ENCODE measurements at places on chromosomes 7 and 10.
A peak's percentile ranks its signal among the peaks of the same experiment; 100 is the strongest.

DNA sequence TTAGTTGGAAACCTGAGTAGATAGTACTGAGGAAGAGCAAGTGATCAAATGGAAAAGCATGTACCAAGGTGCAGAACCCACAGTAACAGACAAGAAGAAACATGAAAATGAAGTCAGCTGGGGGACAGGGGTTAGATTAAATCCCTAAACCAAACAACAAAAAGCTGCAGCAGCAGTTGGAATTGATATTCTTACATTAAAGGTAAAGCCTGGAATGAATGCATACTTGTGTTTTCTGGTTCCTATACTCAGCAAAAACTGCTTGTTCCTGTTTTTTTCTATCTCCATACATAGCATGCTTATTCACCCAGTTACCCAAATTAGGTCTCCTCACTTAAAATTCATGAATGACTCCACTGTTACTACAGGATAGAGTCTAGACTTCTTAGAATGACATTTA, 92.4 kb downstream of the TPST1 start:
- no peak for DNase-seq

- no peak for DNase-seq
These were observed 133.1 kb upstream of the PRSS1 start for GRCh38 chr7:142616121-142616643.

- DNase-seq: no peak
These were observed 251.2 kb upstream of the GRB10 start for GRCh38 chr7:51033727-51034520.

- DNase-seq: peak; percentile 80
These were observed 23.9 kb downstream of the ESYT2 start for GRCh38 chr7:158805414-158805813.

GRCh38 chr7:111229916-111230315, 139.0 kb downstream of the LRRN3 start:
- DNase-seq: no peak

GRCh38 chr7:43758822-43759683, 573 bp downstream of the BLVRA start:
- DNase-seq: no peak

DNA sequence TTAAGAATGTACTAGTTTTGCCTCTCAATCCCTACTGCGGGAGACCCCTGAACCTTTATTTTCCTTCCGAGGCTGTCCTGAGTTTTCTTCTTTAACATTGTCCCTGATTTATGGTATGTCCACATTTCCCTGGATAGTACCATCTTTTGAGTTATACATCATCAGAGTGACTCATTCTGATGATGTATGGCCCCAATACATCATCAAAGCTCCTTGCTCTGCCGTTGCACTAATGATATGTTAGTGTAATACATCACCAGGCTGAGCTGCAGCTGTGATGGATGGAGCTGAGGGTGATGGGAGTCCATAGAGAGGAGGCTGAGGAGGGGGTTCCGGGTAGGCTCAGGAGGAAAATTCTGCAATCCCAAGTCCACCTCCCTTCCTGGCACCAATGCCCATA, 986.5 kb downstream of the KCNMA1 start:
- DNase-seq: no peak

GRCh38 chr10:11242443-11243387, 225.0 kb downstream of the CELF2 start:
- no peak for DNase-seq

- no peak for DNase-seq
These were observed 158.5 kb downstream of the CACNA2D1 start for GRCh38 chr7:82284936-82285519.

- no peak for DNase-seq
These were observed 18.2 kb downstream of the HNRNPF start for GRCh38 chr10:43390759-43391158.

DNA sequence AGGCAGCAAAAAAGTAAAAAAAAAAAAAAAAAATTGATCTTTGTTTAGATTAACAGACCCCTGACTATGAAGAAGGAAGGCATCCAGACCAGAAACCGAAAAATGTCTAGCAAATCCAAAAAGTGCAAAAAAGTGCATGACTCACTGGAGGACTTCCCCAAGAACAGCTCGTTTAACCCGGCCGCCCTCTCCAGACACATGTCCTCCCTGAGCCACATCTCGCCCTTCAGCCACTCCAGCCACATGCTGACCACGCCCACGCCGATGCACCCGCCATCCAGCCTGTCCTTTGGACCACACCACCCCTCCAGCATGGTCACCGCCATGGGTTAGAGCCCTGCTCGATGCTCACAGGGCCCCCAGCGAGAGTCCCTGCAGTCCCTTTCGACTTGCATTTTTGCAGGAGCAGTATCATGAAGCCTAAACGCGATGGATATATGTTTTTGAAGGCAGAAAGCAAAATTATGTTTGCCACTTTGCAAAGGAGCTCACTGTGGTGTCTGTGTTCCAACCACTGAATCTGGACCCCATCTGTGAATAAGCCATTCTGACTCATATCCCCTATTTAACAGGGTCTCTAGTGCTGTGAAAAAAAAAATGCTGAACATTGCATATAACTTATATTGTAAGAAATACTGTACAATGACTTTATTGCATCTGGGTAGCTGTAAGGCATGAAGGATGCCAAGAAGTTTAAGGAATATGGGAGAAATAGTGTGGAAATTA, 19.4 kb downstream of the GATA3 start:
- no peak for DNase-seq

- no peak for DNase-seq
These were observed 182.7 kb upstream of the PRPS1L1 start for GRCh38 chr7:18210377-18210776.

- DNase-seq: no peak
These were observed 56.9 kb downstream of the XPNPEP1 start for GRCh38 chr10:109866168-109866994.

DNA sequence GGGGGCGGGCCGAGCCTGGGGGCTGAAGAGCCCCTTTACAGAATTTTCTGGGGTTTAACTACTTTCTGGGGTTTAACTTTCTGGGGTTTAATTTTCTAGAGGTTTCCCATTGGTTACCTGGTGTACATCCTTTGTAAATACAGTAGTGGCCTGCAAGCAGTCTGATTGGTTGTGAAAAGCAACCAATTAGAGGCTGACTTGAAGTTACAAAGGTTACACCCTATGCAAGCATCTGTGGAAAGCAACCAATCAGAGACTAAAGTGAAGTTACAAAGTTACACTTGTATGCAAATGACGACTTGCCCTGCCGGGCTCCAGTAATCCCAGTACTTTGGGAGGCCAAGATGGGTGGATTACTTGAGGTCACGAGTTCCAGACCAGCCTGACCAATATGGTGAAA, 27.4 kb downstream of the GTF2I start:
- no peak for DNase-seq

GRCh38 chr10:100141446-100142087, 44.3 kb downstream of the ERLIN1 start:
- DNase-seq: no peak

GRCh38 chr10:98655492-98655891, 208.8 kb upstream of the HPS1 start:
- no peak for DNase-seq

DNA sequence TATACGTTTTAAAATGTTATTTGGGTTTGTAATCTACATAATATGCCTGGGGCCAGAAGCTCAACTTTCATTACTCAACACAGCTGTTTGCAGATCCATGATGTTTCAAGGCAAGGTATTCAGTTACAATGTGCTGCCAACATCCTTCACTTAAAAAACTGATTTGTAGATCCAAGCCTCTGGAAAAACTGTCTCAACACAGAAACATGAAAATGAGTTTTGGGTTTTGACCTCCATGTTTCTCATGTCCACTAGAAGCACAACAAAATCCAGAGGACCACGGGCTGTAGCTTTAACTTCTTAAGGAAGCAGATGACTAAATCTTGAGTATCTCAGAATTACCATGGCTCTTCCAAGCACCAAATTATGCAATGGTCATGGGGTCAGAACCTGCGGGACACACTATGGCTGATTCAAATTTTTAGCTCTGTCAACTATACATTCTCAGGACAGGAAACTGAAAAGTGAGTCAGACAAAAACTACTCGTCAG, 247.1 kb upstream of the GRB10 start:
- DNase-seq: no peak

DNA sequence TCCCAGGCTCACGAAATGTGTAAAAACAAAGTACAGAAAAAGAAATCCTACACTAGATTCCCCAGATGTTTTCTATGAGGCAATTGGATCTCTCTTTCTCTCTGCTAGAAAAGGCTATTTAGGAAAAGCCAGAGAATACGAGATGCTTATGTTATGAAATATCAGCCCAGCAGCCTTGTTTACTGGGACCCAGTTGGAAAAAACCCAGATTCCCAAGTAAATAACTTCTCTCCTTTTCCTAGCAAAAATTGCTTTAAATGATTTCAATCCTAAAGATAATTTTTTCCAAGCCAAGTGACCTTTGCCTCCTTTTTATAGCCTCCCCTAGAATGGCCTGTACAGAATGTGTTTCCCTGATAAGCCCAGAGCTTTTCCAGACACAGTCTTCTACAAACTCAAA, 199.3 kb downstream of the PLXNA4 start:
- DNase-seq: no peak

DNA sequence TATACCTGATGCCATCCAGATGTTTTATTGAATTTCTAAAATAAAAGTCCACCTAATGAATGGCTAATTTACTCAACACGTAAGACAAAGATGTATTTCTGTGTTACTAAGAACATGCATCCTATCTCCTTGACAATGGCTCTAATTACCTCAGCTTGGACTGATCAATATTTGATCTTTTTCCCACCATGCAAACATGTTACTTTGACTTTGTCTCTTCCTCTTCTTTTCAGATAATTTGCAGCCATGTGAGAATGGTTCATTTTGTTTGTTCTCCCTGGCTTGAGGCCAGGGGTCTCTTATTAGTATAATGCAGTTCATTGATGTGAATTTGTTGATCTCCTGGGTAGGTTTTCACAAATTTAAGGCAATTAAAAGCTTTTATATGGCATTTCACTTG, 302.1 kb downstream of the ADK start:
- DNase-seq: no peak

- DNase-seq: peak; percentile 29
These were observed 131.1 kb upstream of the CDK1 start for GRCh38 chr10:60646966-60647796.

DNA sequence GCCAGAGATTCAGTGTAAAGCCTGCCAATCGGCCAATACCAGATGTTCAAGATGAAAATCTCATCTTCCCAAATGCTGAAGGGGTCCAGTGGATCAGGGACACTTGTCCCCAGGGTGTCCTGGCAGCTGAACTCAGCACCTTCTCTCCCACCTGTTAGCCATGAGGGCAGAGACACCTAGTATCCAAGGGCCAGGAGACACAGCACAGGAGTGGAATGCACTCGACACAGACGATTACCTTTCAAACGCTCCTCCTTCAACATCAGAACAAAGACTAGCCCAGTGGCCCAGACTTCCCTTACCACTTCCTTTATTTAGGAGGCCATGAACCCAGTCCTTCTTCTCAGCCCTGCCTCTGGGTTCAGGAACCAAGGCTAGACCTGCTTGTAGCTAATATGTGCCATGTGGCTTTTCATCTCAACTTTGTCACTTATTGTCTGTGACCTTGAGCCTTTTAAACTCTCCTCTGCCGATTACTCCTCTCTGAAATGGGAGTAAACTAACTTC, 180.3 kb upstream of the PLXNA4 start:
- DNase-seq: no peak

GRCh38 chr10:132600416-132600815, 62.8 kb downstream of the INPP5A start:
- DNase-seq: no peak

GRCh38 chr10:82866424-82867020, 991.5 kb downstream of the NRG3 start:
- no peak for DNase-seq

DNA sequence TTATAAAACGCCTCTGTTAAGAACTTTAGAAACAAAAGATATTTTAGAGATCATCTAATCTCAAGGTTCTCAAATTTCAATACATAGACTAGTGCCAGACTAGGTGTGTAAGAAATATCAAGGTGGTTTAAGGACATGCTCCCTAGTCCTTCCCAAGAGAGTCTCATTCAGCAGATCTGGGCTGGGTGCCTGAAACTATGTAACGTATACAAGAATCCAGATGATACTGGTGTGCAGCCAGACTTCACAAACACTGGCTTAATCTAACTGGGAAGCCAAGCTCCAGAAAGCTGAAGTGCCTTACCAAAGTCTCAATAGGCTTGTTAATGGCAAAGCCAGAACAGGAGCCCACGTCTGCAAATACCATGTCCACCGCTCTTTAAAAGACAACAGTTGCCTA, 105.0 kb upstream of the AMPH start:
- DNase-seq: no peak

DNA sequence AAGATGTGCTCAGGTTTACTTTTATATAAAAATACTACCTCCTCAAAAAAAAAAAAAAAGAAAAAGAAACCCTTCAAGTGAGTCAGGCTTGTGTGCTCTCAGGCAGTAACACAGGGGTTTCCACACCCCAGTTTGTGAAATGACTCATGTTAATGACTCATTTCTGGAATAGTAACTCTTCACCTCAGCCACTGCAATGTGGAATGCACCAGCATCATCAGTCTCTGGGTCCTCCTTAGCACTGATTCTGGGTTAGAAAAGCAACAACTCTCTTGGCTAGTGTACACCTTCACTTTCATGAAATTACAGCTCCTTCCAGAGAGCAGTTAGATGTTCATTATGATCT, 110.6 kb downstream of the EMX2 start:
- DNase-seq: no peak

- DNase-seq: no peak
These were observed 47.3 kb upstream of the VIPR2 start for GRCh38 chr7:159192013-159192412.
